Activated naive CD8-positive, alpha-beta T cell treated with anti-CD3 and anti-CD28 coated beads, Interleukin-2, amount 10 ng/mL, durations not matched to agents 7 days and 5 days (primary cell): ENCODE measurements at places on chromosomes 13 and 19. TPM values are rescaled to one million over a fixed set of nuclear protein-coding genes. Genes with fewer than 3 reads are reported as not detected.

DNA sequence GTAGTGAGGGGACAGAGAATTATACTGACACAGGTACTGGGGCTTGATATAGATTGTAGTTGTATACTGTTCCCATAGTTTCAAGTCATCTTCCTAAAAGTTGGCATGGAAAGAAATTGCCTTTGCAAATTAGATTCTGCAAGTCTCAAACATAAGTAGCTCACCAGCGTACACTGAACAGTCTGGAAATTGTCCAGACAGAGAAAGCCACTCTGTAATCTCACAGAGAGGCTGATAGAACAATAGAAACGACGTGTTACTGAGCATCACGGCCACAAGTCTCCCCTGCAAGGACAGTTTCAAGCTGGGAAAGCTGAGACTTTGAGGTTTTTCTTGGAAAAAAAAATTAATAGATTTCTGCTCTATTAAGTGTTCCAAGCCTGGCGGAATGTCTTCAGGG is 228.6 kb downstream of the DNAJC15 start:
- no peak for DNase-seq

TBC1D4 gene
- total RNA-seq: 21.0 TPM

- peak; percentile 15 for DNase-seq
Measured at GRCh38 chr13:113592571-113592970, 8.0 kb downstream of the TFDP1 start.

DNA sequence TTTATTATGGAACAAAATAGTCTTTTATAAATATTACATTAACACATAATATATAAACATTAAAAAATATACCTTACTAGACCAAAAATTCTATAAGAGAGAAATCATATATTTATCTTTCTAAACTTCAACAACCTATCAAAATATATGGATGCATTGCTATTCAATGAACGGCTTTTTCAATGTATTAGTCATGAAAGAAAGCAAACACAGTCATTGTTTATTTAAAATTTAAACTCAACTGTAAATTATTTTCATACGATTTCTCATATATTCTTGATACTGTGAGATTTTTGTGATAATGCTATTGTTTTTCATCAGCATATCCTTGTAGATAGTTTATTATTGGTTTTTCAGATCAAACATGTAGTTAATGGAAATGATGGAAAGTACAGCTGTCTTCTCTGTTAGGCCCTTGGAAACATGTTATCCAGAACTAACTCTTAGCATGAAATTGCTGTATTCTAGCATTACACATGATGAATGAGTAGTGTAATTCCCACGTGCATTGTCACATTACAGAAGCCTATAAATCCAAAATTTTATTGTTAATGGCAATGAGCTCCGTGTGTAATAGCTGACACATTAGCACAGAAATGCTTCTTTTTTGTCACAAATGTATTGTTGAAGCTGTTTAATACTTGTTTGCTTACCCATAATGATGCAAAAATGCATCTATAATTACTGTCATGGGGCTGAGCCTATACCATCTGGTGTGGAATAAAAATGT is 1639.9 kb downstream of the SLITRK5 start:
- no peak for DNase-seq

- DNase-seq: no peak
Measured at GRCh38 chr13:43894438-43894837, 14.7 kb downstream of the LACC1 start.

- no peak for DNase-seq
Measured at GRCh38 chr19:3774621-3775373, 2.8 kb upstream of the RAX2 start.

FGF22 gene
- 1.1 TPM for total RNA-seq

DNA sequence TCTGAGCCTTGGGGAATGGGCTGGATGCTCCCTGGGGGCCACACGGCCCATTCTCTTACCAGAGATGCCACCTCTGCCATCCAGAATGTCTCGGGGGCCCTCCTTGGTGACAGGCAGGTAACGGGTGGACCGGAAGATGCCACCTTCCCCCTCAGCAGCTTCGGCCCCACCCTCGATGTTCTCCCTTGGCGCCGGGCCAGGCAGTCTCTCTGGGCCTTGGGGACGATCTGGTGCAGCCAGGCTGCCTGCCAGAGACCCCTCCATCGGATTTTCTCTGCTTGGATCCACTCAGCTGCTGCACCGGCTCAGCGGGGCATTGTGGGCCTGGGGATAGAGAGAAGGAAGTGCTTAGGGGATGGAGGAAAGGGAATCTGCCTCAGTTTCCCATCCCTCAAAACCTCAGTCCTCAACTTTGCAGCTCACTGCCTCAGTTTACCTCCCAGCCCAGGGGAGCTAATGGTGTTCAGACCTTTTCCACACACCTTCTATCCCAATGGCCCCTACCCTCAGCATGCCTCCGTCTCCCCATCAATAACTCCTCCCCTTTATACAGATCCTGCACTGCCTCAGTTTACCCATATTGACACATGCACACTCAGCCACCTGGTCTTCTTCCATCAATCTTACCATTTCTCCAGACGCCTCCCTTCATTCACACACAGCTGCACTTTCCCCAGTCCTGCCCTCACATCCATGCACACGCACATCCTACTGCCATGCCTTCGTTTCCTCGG is 1.5 kb downstream of the WIZ start:
- no peak for DNase-seq

GRCh38 chr13:91401920-91402319 is 3.5 kb downstream of the GPC5 start:
- no peak for DNase-seq

DNA sequence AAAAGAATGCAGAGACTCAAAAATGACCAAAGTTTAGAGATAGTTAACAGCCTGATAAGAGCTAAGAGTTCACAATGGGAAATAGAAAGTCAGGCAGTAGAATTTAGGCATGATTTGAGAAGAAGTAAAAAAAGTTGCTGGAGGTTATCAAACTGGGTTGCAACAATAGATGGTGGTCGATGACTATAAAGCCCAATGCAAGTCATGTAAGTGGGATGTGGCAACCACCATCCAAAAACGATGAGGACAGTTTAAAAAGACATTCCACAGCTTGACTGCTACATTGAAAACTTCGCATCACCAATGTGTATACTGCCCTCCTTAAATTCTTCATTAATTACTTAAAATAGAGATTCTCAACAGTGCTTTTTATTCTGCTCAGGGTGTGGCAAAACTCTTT is 19.7 kb downstream of the ELF1 start:
- DNase-seq: no peak

SLITRK1 gene
- not detected for total RNA-seq
